ENCODE measurements at places on chromosomes 4 and X.

DNA sequence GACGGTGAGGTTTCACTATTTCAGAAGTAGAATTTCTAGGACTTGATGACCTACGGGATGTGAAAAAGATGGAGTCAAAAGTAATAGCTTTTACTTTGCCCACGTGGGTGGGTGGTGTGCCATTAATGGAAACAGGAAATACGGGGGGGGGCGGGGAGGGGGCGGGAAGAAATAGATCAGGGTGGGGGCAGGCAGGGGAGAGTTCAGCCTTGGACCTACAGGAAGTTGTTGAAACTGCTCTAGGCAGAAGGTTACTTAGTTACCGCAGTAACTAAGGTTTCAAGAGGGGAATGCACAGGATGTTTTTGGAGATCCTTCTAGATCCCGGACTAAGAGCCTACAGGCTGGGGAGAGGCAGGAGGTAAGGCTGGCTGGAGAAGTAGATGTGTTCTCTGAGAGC lies 3.6 kb upstream of the FHL1 start:
- DNase-seq, result no peak

GRCh38 chr4:150032541-150032940 lies 45.7 kb upstream of the DCLK2 start:
- no peak for DNase-seq

DNA sequence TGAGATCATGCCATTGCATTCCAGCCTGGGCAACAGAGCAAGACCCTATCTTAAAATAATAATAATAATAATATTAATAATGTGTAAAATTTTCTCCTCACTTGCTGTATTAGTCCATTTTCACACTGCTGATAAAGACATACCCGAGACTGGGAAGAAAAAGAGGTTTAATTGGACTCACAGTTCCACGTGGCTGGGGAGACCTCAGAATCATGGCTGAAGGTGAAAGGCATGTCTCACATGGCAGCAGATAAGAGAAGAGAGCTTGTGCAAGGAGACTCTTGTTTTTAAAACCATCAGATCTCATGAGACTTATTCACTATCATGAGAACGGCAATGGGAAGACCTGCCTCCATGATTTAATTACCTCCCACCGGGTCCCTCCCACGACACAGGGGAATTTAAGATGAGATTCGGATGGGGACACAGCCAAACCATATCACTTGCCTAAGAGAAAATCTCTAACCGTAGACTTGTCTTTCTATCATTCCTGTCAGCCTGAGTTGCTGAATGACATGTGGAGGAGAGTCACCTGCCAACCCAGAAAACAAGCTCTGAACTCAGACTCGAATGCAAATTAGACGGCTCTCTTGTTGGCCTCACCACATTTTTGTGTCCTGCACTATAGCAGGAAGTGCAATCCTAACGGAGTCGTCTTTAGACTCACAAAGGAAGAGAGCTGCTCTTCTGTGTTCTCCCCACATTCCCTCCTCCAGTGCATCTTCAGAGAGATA lies 51.9 kb upstream of the DCTD start:
- DNase-seq, result no peak

DNA sequence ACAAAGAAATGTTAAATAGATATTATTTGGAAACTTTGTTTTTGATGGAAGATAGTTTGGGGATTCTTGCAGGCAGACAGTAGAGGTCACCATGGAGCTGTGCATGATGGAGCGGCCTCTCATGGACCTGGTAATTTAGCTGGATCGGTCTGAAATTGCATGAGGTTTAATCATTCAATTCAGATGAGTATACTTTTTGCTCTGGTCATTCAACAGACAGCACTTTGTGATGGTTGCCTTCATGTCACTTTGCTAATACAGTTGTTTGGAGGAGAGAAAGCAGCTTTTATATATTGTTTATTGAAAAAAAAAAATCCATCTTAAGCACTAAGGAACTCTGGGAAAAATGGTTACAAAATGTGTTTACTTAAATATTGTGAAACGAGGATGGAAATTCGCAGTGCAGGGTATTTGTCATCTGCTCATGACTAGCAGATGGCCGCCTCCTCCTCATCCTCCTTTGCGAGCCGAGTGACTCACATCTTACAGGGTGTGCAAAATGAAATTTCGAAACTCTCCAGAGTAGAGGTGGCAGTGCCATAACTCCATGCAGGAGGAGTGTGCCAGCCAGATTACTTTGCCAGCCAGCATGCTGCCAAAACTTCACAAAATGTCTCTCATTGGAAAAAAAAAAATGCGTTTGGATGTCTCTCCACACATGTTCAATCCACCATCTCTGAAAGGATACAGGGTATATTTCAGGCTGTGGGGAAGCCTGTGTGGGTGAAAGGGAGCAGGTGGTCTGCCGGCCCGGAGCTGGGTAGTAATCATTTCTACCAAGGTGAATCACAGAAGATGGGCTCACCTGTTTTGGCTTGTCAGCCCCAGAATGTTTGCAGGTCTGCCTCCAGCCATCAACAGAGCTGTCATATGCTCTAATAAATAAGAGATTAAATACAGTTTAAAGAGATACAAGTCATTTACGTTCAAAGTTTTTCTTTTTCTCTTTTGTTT lies 314.9 kb upstream of the DIPK2B start:
- no peak for DNase-seq

GRCh38 chrX:119853444-119853843 lies 681 bp upstream of the UPF3B start:
- DNase-seq, result no peak

GRCh38 chr4:47486231-47486673 lies 1.2 kb downstream of the ATP10D start:
- DNase-seq, result no peak

GRCh38 chr4:184433258-184433892 lies 41.0 kb downstream of the IRF2 start:
- no peak for DNase-seq
